ENCODE measurements at places on chromosomes 2 and 18.

- no peak for DNase-seq
Observed at GRCh38 chr2:235573331-235574221, 79.7 kb downstream of the AGAP1 start.

DNA sequence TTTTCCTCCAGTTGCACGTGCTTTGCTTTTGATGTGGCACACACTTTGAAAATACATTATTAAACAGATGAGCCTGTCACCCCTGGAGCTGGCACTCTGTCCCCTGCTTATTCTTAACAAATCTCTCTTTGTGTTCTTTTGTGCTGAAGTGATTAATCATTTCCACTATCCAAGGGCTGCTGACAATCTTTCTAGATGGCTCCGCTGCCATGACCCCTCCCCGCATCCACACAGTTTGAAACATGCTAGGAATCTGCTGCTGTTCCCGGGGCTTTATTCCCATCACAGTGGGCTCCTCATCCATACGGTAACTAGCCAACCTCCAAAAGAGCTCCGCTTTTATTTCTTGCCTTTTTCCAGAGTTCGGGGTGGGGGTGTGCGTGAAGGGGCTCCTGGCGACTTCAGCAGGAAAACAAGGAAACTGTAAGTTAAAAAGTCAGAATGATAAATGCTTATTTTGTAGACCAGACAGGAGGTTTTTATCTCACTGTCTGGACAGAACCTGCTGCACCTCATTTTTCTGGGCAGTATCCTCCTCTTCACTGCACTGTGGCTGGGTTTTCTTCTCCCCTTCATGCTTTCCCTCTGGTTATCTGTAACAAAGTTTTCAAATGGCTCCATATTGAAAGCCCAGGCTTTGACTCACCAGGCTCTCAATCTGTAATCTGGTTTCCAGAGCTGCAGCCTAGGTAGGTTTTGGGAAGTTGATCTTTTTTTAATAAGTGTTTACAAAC is 319.7 kb downstream of the AFF3 start:
- no peak for DNase-seq

- DNase-seq, result no peak
Observed at GRCh38 chr2:169765523-169765922, 31.9 kb downstream of the KLHL23 start.

DNA sequence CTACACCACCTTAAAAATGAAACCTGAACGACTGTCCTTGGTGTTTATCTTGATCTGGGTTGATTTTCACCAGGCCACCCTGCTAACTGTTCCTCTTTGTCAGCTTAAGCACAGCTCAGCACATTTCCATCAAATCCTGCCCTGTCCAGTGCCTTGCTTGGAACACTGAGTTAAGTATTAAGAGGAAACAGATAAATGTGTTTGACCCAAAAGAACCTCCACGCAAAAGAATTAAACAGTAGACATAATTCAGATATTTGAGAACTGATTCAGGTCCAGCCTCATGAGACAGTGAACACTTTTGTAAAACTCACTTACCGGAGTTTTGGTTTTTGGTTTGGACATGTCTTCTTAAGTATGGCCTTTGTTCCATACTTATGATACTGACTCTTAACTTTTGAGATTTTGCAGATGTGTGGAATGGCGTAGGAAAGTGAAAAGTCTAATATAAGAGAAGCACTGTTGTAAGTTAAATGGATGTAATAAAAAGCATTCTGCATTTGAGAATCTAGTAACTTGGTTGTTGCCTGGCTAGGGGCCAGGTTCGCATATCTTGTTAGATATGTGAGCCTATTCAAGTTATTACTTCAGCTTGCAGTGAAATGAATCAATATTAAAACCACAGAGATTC is 88.9 kb upstream of the SERPINE2 start:
- no peak for DNase-seq

DNA sequence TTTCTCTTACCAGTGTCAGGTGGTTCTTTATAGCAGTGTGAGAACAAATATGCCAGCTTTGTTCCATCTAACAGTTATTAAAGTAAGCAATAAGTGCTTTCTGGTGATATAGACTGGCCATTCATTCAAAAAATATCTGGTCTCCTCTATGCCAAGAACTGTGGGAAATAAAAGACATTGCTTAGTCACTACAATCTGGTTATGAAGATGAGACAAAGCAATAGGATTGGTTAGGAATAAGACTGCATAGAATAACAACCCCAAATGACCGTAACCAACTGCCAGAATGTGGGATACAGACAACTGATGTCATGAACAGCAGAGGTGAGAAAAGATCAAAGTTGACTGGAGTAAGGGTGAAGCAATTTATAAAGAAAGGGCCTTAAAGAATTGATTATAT is 83.8 kb downstream of the MBD2 start:
- DNase-seq, result no peak

GRCh38 chr2:1663621-1664020 is 80.7 kb downstream of the PXDN start:
- no peak for DNase-seq

DNA sequence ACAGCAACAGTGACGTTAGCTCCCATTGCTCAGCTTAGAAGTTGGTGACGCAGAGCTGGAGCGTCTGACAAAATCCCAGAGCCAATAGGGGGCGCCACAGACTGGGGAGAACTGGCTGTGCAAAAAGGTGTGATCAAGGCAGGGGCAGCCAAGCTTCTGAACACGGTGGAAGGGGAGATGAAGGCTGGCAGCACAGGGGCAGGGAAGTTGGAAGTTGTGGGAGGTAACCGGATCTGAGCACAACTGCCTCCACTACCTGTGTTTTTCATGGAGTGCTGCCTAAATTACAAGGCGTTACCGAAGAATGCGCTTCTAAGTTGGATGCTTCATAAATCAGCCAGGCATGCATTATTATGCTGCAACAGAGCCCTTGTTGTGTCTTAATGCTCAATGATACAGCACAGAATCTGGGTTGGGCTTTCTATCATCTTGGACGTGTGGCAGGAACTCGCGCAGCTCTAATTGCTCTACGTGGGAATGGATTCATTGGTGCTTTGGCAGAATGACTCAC is 370.0 kb downstream of the SLC4A3 start:
- DNase-seq, result peak; percentile 6

GRCh38 chr2:185745864-185746859 is 7.6 kb downstream of the FSIP2 start:
- no peak for DNase-seq

GRCh38 chr18:45384137-45384961 is 230.9 kb upstream of the SLC14A2 start:
- peak; percentile 19 for DNase-seq

DNA sequence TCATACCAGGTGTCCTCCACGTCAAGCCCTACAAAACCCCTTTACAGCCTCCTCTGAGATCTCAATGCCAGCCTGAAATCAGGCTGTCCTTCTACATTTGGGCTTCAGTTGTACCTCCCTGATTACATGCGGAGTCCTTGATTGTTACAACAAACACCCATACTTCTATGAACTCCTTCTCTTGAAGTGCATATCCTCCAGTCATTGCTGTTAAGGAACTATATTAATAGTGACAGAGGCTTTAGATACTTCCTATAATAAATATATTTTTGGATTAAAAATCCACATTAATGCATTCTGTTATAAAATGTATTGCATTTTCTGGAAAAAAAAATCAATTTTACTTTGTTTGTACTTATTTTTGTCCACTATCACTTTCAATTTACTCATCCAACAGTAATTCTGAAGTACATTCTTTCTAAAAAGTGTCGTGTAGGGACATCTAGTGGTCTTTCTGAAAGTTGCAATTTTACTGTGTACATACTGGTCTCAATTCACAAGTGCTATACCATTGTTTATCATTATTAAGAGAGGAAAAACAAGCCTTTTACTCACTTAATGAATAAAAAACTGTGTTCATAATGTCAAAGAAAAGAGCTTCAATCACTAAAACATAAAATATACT is 316.4 kb downstream of the DSEL start:
- peak; percentile 5 for DNase-seq

DNA sequence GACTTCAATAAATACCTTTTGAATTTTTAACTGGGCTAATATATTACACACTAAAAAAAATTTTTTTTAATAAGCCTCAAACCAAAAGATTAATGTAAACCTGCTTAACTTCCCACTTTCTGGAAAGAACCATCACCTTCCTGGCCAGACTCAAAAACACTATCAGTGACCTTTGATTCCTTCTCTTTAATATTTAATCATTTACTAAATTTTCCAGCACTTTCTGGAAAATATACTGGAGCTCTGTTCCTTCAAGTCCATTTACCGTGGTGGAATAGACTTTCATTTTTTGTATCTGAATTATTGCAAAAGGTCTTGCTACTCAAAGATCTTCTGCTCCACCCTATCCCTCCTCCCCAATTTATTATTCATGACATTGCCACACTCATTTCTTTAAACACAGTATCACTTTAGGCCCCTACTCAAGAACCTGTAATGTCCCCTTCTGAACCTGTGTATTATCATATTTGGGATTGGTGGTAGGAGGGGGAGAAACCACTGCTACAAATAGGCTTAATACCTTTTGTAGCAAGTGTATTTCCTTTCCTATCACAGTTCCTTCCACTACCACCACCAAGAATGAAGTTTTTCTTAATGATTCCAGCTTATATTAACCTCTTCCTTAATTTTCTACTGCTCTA is 7.4 kb downstream of the PPP4R3B start:
- no peak for DNase-seq

GRCh38 chr2:71659868-71660518 is 206.6 kb downstream of the DYSF start:
- DNase-seq, result no peak

DNA sequence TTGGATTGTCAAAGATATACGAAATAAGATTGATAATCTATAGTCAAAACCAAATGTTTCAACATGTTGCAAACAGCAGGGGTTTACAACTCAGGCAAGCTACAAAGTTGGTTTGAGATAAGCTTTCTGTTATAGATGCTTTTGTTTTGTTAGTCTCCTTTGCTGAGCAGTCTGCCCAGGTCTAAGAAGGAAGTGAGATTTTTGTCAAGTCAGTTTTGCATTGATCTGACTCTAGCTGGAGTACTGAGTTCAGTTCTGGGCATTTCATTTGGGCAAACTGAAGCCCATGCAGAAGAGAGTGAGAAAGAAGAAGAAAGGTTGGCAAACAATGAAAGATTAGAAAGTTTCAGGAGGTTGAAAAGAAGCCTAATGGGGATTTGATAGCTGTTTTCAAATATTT is 983.0 kb upstream of the SLC39A10 start:
- DNase-seq, result no peak

DNA sequence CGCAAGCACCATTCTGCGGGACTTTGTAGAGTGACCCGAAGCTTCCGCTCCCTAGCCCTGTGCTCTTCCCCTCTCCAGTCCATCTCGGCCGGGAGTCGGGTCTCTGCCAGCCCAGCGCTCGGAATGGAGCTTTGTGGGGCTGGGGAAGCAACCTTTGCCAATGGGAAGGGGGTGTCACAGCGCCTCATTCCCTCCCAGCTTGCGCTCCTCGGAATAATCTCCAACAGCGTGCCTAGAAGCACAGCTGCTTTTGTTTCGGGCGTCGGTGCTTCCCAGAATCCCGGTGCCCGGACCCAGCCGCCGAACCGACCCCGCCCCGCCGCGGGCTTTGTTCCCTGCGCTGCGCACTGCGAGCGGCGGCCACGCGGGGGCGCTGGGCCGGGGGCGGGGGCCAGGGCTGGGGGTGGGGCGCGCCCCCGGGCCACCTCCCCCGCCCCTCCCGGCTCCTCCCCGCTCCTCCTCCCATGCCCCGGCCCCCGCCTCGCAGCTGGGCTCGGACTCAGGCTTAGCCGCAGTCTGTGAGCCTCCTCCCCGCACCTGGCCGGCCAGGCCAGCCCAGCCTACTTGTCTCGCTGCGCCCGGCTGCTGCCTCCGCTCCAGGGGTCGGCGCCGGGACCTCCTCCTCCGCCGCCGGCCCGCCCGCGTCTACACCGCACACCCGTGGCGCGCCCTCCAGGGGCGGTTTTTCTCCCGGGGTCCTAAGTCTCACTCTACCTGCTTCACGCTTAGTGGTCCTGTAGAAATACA is 77.7 kb upstream of the SMAD2 start:
- DNase-seq, result peak; percentile 67

DNA sequence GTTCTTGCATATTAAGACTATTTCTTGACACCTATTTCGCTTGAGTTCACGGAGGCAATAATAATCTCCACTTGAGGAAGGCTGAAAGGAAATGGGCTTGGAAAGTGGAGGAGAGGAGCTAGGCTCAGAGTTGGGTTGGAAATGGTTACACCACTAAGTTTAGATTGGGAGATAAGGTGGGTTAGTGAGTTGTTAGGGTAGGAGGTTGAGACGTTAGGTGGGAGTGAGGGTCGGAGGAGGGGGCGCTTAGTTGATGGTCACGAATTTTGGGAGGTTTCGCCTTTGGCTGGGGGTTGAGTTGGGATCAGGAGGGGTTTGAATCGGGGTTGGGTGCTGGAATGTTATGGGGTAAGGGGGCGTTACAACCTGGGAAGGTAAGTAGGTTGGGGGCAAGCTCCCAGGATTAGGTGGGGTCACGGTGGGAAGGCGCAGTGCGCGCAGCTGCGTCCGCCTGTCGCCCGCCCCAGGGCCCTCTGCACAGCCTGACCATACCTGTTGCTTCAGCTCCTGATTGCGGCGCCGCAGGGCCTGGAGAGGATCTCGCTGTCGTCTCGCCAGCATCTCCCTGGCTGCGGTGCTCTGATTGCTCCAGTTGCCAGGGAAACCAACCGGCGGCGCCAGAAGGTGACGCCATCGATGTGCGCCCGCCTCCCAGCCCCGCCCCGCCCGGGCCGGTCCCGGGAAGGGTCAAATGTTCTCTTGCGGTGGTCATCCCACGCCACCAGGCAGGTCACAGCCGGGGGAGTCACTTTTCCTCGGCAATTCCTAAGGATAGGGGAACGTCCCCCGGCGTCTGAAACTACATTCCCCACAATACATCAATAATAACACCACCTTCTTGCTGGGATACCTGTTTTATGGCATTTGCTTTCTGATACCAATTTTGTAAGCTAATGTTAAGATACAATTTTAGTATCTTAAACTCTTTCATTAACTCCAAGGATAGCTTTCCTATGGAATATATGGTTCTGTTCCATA is at the start of gene NPHP1:
Gene NPHP1, minus strand, starts transcription at position 606 of the 978 bp plus-strand sequence. Its CDS starts 45 bp downstream, at position 561.
- peak; percentile 88 for DNase-seq

GRCh38 chr18:26565514-26565913 is 17.2 kb upstream of the KCTD1 start:
- DNase-seq, result no peak

DNA sequence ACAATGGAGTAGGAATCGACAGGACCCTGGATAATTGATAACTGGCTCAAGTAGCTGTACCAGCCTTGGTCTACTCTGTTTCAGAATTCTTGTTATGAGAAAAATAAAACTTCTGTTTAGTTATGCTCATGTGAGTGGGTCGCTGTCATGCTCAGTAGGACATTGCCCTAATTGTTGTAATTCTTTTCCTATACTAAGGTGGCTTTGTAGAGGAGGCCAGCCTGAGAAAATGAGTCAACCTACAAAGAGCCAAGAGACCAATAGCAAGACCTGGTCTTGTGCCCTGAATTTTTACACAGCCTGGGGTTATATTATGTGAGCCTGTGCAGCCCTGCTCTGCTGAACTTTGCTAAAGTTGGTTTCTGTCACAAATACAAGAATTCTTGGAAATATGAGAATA is 238.4 kb downstream of the MEIS1 start:
- DNase-seq, result no peak

- no peak for DNase-seq
Observed at GRCh38 chr2:64708829-64709228, 55.1 kb upstream of the SERTAD2 start.

- DNase-seq, result no peak
Observed at GRCh38 chr2:37500031-37500430, 155.6 kb downstream of the QPCT start.
